ENCODE measurements at places on chromosomes 16 and 17.

GRCh38 chr16:20878682-20879147 lies 21.4 kb downstream of the DCUN1D3 start:
- no peak for DNase-seq

DNA sequence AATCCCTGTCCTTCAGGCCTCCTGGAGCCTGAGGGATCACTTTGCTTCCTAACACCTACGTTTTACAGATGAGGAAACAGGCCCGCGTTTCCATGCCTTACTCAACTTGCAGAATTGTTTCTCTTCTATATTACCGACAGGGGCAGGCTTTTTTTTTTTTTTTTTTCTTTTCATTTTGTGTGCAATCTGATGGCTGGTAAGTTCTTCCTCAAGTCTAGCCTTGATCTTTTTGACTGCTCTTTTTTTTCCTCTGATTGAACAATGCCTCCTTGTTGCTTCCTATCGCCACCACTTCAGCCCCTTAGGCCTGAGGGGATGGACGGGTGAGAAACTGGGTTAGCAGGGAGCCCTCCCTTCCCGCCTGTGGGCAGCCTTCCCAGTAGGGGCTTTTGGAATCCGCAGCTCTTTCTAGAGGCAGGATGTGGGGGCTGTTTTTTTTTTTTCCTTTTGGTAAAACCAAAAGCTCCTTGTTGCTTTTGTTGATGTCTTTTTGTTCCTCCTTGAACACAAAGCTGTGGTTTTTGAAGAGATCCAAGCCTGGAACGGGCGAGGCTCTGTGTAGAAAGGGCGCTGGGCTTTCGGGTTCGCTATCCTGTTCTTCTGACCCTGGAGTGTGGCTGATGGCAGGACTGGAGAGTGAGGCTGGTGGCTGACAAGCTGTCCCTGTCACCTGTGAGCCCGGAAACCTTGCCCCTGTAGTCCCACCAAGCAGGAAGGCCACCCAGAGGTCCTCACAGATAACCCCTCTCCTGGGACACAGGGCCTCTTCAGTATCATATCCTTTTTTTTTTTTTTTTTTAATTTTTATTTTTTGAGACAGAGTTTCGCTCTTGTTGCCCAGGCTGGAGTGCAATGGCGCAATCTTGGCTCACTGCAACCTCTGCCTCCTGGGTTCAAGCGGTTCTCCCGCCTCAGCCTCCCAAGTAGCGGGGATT lies 14.0 kb downstream of the LASP1 start:
- DNase-seq = no peak

DNA sequence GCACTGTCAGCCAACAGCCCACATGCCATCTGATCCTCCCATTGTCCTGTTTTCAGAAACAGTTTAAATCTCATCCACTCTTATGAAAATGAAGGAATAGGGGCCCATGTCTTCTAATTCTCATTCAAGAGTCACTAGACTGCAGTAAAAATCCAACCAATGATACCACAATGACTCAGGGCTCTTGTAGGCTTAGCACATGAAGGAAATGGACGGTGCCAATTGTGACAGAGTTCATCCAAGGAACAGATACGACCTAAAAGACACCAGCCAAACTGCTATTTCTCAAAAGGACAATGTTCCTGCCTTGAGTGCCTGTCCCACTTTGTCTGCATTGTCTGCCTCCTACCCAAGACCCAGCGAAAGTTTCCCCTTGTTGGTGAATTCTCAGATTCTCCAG lies 204.8 kb upstream of the COX10 start:
- DNase-seq = no peak

DNA sequence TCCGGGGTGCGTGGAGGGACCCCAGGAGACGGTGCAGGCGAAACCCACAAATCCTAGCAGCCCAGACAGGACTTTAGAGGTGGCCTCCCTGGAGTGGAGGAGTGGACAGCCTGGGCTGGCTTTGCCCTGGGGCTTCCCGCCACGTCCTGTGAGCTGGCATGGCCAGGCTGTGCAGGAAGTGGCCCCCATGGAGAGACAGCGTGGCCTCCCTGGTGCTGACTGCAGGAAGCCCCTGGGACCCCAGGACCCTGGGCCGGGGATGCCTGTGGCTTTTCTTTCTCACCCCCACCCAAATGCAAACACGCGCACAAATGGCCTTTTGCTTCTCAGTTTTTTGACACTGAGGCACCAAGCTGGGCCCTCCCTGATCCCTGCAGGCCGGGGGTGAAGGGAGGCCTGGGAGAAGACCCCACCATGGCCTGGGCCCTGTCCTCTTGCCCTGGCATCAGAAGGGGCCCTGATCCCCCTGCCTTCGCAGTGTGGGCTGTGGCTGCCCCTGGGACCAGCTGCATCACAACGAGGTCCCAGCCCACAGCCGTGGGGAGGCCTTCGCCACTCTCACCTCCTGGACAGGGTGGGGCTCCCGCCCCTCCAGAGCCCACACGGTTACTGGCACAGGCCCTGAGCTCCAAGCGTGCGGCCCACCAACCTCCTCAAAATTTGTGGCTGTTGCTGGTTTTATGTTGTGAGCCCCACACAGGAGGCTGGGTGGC lies 51.6 kb upstream of the PABPN1L start:
- no peak for DNase-seq

- DNase-seq = peak; percentile 41
Measured at GRCh38 chr17:49861150-49861884, 13.4 kb upstream of the TAC4 start.

GRCh38 chr16:85081038-85081437 lies 31.2 kb downstream of the CIBAR2 start:
- no peak for DNase-seq

DNA sequence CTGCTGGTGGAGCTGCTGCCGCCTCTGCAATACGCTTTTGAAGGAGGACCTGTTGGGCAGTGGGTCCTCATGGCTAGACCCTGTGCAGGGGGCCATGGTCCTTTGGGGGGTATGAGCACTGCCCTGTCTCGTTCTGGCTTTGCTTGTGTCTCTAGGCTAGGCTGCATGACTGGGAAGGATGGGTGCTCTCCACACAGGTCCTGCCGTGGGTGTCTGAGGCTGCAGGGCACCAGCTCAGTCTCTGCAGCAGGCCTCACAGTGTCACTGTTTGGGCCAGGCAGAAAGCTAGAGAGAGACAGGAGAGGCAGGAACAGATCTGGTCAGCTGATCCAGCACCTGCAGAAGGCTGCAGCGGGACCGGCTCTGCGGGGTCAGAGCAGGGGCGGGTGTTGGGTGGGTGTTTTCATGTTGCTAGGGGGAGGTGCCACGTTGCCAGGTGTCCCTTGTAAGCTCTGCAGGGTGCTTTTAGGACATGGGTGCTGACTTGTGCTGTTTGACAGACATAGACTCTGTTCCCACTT lies 111.4 kb downstream of the SNX29 start:
- no peak for DNase-seq

DNA sequence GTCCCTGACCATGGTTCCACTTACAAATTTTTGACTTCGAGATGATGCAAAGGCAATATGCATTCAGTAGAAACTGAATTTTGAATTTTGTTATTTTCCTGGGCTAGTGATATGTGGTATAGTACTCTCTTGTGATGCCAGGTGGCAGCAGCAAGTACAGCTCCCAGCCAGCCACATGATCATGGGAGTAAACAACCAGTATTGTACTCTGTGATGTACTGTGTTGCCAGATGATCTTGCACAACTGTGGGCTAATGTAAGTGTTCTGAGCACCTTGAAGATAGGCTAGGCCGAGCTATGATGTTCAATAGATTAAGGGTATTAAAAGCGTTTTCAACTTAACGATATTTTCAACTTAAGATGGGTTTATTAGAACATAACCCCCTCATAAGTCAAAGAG lies 250.8 kb downstream of the STX8 start:
- no peak for DNase-seq

DNA sequence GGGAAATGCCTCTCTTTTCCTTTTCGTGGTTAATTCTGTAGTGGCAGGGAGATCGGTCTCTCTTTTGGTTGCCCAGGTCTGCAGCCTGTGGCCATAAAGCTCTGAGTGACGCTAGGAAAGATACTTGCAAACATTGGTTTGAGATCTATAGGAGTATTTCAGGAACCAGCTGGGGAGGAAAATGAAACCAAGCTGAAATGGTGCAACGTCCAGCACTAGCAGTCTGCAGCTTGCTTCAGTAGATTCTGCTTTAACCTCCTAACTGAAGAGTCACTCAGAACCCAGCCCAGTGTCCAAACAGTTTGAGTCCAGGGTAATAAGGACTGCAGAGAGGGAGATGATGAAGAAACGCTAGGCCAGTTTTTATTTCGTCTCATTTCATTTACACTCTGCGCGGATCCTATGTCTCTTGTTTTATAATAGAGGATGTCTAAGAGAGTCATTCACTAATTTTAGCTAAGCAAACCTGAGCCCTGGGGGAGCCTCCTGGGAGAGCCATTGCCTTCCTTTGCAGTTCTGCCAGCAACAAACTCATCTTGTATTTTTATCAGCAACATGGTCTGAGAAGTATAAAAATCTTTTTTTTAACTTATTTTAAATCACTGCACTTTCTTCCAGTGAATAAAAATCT lies 12.0 kb downstream of the SP2 start:
- no peak for DNase-seq

DNA sequence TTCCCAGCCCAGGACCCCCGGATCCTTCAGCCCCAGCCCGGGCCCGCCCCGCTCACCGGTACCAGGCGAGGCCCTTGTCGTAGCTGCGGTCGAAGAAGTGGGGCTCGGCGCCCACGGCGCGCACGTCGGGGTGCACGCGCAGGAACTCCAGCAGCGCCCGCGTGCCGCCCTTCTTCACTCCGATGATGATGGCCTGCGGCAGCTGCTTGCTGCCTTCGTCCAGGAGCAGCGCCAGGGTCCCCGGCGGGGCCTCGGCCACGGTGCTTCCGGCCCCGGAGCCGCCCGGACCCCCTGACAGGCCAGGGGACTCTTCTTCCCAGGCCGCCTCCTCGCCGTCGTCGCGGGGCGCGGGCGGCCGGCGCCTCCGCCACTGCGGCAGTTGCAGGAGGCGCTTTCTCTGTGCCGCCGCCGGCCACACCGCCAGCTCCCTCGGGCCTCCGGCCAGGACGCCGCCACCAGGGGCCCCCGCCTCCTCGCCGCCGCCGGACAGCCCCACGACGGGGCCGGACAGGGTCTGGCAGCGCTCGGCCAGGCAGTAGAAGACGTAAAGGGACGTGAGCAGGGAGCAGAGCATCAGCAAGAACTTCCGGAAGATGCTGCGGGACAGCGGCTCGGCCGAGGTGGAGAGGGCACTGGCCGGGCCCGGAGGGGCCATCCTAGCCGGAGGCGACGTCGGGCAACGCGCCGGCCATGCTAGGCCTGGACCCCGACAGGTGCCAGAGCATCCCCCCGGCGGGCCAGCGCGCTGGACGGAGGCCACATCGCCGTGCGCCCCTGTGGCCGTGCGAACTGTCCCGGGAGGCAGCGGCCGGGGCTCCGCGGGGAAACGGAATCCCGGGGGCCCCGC lies 1.0 kb downstream of the HS3ST3A1 start:
- no peak for DNase-seq

- DNase-seq = no peak
Measured at GRCh38 chr17:82603981-82604448, 44.2 kb downstream of the WDR45B start.

GRCh38 chr17:82937411-82938371 lies 97.9 kb upstream of the ZNF750 start:
- no peak for DNase-seq

GRCh38 chr17:8109661-8110455 lies 8.5 kb downstream of the ALOXE3 start:
- peak; percentile 77 for DNase-seq

DNA sequence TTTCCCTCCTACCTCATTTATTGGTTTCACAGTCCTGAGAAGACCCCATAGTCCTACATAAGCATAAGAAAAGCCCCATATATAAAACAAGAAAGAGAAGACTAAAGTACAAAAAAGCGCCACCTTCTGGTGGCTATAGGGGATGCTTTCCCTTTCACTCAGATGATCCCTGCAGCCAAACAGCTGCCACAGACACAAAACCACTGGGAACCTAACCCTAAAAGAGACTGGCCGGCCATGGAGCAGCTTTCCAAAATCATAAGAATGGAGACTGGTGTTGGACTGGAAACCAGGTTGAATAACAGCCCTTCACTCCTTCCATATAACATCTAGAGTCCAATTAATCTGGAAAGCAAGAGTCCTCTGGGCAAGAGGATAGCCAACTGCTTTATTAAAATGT lies 11.4 kb downstream of the DYNC1LI2 start:
- no peak for DNase-seq

All from stimulated activated CD4-positive, alpha-beta T cell treated with anti-CD3 and anti-CD28 coated beads, Interleukin-15, amount 100 ng/mL, for 1 hour (primary cell).